ENCODE measurements at places on chromosomes 5 and 9. TPM values are rescaled to one million over a fixed set of nuclear protein-coding genes. Genes with fewer than 3 reads are reported as not detected.

DNA sequence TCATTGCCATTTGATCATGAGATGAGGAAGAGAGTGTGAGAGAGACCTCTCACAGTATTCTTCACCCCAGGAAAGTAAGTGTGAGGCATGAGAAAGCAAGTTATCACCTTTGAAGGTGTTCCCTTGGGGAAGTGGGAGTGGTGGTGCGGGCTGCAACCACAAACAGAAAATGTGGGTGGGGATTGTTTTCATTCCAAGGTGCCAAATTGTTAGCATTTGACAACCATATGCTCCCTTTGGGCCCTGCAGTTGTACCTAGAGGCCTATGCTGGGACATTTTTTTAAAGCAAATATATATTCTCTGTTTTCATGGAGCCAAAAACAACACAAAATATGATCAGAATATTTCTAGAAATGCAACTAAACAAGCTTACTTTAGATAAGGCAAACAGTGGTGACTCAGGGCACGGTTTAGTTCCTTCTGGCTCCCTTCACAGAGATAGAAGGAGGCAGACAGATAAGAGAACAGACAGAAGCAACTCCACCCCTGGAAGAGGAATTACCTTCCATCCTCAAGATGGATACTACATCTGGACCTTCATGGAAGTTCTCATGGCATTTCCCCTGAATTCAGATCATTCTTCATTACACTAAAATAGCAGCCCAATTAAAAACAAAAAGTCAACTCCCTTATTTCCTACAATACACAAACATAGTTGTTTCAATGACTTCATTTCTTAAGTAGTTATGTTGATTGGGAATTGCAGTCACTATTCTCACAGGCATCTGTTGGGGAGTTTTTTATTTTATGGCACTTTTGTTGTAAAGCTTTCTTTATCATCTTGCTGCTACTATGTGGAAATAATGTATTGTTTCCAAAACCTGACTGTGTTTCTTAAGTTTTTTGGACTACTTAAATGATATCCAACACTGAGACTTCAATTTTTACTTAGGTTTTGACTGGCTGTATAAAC, 416.6 kb downstream of the PLK2 start:
- no peak overlapping the region for H3K4me3 ChIP-seq
- DNase-seq, result no peak
- no peaks in the 10 kb centered on the region for H3K36me3 ChIP-seq
- H3K27me3 ChIP-seq, result no peaks in the 10 kb centered on the region
- no peaks in the 10 kb centered on the region for H3K4me1 ChIP-seq
- H3K27ac ChIP-seq, result no peak overlapping the region

GRCh38 chr9:35923927-35924763, 14.9 kb downstream of the SPAAR start:
- H3K4me3 ChIP-seq, result no peak overlapping the region
- H3K27ac ChIP-seq, result no peak overlapping the region
- peaks cover 4% of the 10 kb centered on the region for H3K27me3 ChIP-seq

DNA sequence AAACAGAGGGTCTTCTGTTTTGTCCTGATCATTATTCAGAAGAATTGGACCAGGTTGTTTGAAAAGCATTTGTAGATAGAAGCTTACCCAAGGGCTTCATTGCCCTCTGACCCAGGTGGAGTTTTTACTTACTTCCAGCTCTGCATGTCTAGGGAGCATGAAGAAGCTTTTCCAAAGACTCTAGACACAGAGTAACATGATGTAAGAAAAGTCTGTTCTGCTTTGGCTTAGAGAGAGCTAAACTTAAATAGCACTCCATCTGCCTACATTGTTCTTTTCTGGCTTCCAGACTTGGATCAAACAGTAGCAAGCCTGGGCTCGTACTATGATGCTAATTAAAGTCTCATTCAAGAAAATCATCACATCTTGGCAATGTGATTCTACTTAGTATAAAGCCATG, 112.1 kb downstream of the SNCAIP start:
- H3K4me1 ChIP-seq, result peaks cover 36% of the 10 kb centered on the region
- no peak for DNase-seq
- peaks cover 14% of the 10 kb centered on the region for H3K36me3 ChIP-seq
- no peaks in the 10 kb centered on the region for H3K27me3 ChIP-seq
- no peak overlapping the region for H3K27ac ChIP-seq

- DNase-seq, result no peak
- peaks cover 3% of the 10 kb centered on the region for H3K27me3 ChIP-seq
- H3K36me3 ChIP-seq, result no peaks in the 10 kb centered on the region
- H3K4me1 ChIP-seq, result peaks cover 30% of the 10 kb centered on the region
- no peak overlapping the region for H3K27ac ChIP-seq
- H3K4me3 ChIP-seq, result no peak overlapping the region
Observed at GRCh38 chr5:14115323-14115895, 27.7 kb upstream of the TRIO start.

The OMD gene
- total RNA-seq, result not detected

GRCh38 chr5:135246923-135247795, 151.9 kb downstream of the MACROH2A1 start:
- no peak for DNase-seq
- H3K4me1 ChIP-seq, result 0 out of 2 replicates have a peak, but pooled peaks cover 5% of the 10 kb centered on the region
- no peak overlapping the region for H3K4me3 ChIP-seq
- no peak overlapping the region for H3K27ac ChIP-seq
- no peaks in the 10 kb centered on the region for H3K36me3 ChIP-seq
- no peaks in the 10 kb centered on the region for H3K27me3 ChIP-seq

The LCN6 gene
- total RNA-seq, result not detected

GRCh38 chr5:125894383-125894782, 528.8 kb upstream of the GRAMD2B start:
- H3K27ac ChIP-seq, result no peak overlapping the region
- no peak overlapping the region for H3K4me3 ChIP-seq
- DNase-seq, result no peak
- no peaks in the 10 kb centered on the region for H3K36me3 ChIP-seq
- H3K4me1 ChIP-seq, result peaks cover 9% of the 10 kb centered on the region
- H3K27me3 ChIP-seq, result no peaks in the 10 kb centered on the region

GRCh38 chr5:72246954-72247442, 73.0 kb downstream of the MRPS27 start:
- 0 out of 2 replicates have a peak overlapping the region, but pooled peaks have one; percentile 54 for H3K27ac ChIP-seq
- no peaks in the 10 kb centered on the region for H3K27me3 ChIP-seq
- DNase-seq, result no peak

DNA sequence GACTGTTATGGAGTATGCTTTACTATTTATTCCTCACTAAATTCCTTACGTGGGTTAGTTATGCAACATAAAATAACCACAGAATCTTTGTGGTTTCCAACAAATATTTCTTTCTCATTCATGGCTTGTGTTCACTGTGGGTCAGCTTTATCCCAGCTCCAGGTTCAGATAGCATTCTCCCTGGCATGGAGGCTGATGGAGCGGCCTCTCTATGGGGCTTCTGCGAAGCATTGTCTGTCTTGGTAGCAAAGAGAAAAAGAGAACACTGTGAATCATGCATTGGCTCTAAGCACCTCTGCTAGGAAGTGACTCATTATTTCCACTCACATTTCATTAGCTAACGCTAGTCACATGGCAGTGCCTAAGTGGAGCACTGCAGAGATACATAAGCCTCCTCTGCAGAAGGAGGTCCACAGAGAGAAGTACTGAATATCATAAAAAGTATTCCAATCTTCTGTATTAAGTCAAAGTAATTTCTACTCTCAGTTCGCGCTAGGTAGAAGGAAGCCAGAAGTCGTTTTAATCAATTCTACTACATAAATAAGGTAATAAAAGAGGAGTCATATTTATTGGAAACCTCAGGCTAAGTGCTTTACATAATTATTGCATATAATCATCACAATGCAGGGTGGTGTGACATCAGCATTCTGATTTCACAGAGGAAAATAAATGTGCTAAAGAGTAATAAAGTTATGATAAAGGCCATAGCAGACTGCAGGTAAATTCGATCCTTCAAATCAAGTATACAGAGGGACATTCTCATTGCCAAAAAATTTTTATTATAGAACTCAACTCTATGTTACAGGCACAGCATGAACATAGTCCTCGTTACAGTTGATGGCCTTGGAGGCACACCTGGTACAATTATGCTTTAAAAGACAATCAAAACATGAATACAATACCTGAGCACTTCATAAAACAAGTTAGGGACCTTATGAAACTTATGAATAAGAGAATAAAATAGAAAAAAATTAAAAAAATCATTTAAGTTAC, 531.1 kb downstream of the CETN3 start:
- no peak overlapping the region for H3K4me3 ChIP-seq
- no peak for DNase-seq
- no peak overlapping the region for H3K27ac ChIP-seq
- H3K4me1 ChIP-seq, result peaks cover 4% of the 10 kb centered on the region
- no peaks in the 10 kb centered on the region for H3K27me3 ChIP-seq

The MEF2C gene
- total RNA-seq, result 1.4 TPM

DNA sequence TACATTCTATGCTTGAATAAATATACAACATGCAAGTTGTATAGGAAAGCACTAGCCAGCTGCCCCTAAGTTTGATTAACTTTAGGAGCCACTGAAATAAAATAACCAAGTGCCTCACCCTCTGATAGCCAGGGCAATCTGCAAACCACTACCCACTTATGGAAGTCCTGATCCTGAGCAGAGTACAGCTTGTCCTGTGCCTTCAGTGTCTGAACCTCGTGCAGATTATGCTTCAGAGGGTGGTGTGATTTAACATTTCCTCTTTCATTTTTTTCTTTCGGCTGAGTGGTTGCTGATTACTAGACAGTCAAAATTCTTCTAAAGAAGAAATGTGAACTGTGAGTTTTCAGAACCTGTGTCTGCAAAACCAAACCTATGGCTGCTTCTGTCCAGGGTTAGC, 327.7 kb downstream of the PIK3R1 start:
- H3K36me3 ChIP-seq, result no peaks in the 10 kb centered on the region

- H3K36me3 ChIP-seq, result no peaks in the 10 kb centered on the region
- peaks cover 5% of the 10 kb centered on the region for H3K27me3 ChIP-seq
- no peaks in the 10 kb centered on the region for H3K4me1 ChIP-seq
- DNase-seq, result no peak
- H3K27ac ChIP-seq, result no peak overlapping the region
- H3K4me3 ChIP-seq, result no peak overlapping the region
Observed at GRCh38 chr9:36566813-36567221, 5.9 kb upstream of the MELK start.

- H3K27me3 ChIP-seq, result peaks cover 24% of the 10 kb centered on the region
- no peaks in the 10 kb centered on the region for H3K36me3 ChIP-seq
- H3K27ac ChIP-seq, result no peak overlapping the region
Observed at GRCh38 chr9:120698766-120699165, 15.5 kb downstream of the MEGF9 start.

DNA sequence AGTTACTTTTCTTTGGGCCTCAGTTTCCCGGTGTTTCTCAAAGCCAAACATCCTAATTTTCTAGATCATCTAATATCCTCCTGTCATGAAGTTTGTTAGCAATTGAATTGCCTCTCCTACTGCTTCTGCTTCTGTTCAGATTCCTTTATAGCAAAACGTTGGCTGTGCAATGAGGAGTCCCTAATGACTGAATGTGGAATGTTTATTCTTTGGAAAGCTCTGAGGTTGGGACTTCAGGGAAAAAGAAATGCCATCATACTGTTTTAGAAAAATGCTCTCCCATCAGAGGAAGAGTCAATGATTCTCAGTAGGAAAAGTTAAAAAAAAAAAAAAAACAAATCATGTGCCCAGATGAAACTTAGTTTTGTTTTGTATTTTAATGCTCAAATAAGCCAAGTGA, 268.7 kb upstream of the PAPPA start:
- peaks cover 18% of the 10 kb centered on the region for H3K4me1 ChIP-seq
- no peak overlapping the region for H3K27ac ChIP-seq
- DNase-seq, result no peak
- H3K4me3 ChIP-seq, result no peak overlapping the region
- no peaks in the 10 kb centered on the region for H3K27me3 ChIP-seq
- no peaks in the 10 kb centered on the region for H3K36me3 ChIP-seq

DNA sequence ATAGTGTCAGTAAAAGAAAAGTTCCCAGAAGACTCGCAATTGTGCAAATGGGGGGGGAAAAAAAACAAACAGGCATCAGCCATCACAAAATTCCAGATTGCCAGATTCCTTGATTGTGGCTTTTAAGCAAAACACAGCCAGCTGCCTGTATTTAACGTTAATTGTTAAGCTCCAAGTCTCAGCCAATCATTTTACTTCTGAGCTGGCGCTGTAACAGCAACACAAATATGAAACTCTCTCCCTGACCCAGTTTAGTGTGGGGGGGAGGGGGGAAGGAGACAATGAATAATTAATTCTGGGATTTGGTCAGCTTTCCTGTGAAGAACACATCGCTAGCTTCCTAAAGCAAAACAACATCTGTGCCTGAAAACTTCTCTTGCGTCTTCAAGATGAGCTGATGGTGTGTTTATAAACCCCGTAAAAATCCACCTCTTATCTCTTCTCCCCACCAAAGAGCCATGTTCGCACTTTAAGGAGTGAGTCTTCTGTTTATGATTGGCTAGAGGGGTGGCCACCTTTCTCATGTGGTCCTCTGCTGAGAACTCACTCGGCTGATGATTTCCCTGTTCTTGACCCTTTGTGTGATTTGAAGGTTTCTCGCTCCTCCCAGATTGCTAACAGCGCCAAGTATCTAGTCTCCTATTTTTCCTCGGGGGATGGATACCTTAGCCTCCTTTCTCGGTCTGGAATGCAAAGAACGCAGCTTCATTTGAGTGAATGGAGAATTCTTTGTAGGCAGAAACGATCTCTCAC, 160.2 kb upstream of the DAPK1 start:
- H3K36me3 ChIP-seq, result peaks cover 3% of the 10 kb centered on the region
- peak overlapping the region; percentile 96 for H3K27ac ChIP-seq
- peaks cover 3% of the 10 kb centered on the region for H3K27me3 ChIP-seq
- H3K4me3 ChIP-seq, result peak overlapping the region; percentile 83
- H3K4me1 ChIP-seq, result peaks cover 42% of the 10 kb centered on the region

GRCh38 chr5:14816999-14817761, 54.4 kb downstream of the ANKH start:
- peaks cover 5% of the 10 kb centered on the region for H3K4me1 ChIP-seq
- no peak overlapping the region for H3K4me3 ChIP-seq
- H3K27ac ChIP-seq, result no peak overlapping the region
- no peaks in the 10 kb centered on the region for H3K36me3 ChIP-seq
- no peaks in the 10 kb centered on the region for H3K27me3 ChIP-seq

DNA sequence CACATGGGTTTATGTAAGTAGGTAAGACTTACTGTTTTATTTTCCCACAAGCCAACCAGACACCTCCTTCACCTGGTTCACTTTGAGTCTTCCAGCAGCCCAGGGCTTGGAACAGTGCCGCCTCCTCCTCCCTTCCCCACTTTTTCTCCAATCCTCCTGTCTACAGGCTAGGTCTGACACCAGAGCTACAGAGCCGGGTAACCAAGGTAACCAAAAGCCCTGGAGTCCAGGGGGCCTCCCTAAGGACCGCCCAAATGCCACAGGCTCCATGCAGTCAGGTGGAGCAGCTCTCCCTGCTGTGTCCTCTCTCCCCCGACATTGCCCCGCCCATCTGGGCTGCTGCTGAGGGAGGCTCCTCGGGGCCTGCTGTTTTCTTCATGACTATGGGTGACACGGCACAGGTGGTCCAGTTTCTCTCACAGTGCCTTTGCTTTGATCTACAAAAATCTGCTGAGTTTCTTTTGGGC, 138.0 kb upstream of the EFNA5 start:
- H3K27ac ChIP-seq, result no peak overlapping the region
- H3K4me1 ChIP-seq, result peaks cover 31% of the 10 kb centered on the region
- peak overlapping the region; percentile 7 for H3K4me3 ChIP-seq

GRCh38 chr9:128077847-128078503, 9.9 kb downstream of the SLC25A25 start:
- H3K36me3 ChIP-seq, result peaks cover 5% of the 10 kb centered on the region
- H3K27me3 ChIP-seq, result no peaks in the 10 kb centered on the region
- no peak overlapping the region for H3K4me3 ChIP-seq
- DNase-seq, result no peak

- H3K36me3 ChIP-seq, result peaks cover 9% of the 10 kb centered on the region
- DNase-seq, result peak; percentile 6
- H3K4me1 ChIP-seq, result no peaks in the 10 kb centered on the region
- H3K27me3 ChIP-seq, result no peaks in the 10 kb centered on the region
- H3K27ac ChIP-seq, result peak overlapping the region; percentile 26
Observed at GRCh38 chr9:114276908-114277821, 45.7 kb upstream of the ORM1 start.

The CDH6 gene
- total RNA-seq, result 1.1 TPM

The FOXD1 gene
- total RNA-seq, result 7.9 TPM
